ENCODE measurements at places on chromosomes 6 and 20.

GRCh38 chr20:16445482-16445881 lies 127.8 kb downstream of the KIF16B start:
- no peak for DNase-seq

DNA sequence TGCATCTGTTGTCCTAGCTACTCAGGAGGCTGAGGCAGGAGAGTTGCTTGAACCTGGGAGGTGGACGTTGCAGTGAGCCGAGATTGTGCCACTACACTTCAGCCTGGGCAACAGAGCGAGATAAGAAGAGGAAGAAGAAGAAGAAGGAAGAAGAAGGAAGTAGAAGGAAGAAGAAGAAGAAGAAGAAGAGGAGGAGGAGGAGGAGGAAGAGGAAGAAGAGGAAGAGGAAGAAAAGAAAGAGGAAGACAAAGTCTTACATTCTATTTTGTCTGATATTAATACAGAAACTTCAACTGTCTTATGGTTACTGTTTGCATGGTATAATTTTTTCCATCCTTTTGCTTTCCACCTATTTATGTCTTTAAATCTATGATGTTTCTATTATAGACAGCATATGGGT lies 7.2 kb upstream of the NELFCD start:
- DNase-seq: no peak

GRCh38 chr20:23105193-23105592 lies 19.1 kb upstream of the CD93 start:
- no peak for DNase-seq

GRCh38 chr6:69631552-69632346 lies 165.1 kb downstream of the LMBRD1 start:
- DNase-seq: no peak

- DNase-seq: no peak
Observed at GRCh38 chr6:41657131-41658094, 19.1 kb downstream of the MDFI start.

GRCh38 chr20:59136027-59136426 lies 27.6 kb upstream of the ZNF831 start:
- no peak for DNase-seq

DNA sequence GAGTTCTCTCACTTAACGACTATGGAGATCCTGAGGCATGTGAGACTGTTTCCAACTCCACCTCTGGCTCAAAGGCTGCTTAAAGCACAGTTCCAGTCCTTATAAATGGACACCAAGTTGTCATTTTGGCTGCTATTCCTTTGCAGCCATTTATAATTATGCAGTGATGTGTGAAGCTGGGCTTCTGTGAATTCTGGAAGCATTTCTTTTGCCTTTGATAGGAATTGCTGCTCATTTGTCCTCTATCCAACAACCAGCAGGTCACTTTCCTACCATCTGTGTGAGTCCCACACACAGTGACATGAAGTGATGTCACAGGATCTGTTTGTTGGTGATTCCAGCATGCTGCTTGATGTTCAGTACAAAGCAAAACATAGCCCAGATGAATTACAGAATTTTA lies 28.5 kb upstream of the EFHC1 start:
- DNase-seq: no peak

GRCh38 chr6:108002365-108003221 lies 44.6 kb upstream of the SEC63 start:
- no peak for DNase-seq

GRCh38 chr20:17077030-17077429 lies 149.8 kb upstream of the PCSK2 start:
- DNase-seq: no peak

DNA sequence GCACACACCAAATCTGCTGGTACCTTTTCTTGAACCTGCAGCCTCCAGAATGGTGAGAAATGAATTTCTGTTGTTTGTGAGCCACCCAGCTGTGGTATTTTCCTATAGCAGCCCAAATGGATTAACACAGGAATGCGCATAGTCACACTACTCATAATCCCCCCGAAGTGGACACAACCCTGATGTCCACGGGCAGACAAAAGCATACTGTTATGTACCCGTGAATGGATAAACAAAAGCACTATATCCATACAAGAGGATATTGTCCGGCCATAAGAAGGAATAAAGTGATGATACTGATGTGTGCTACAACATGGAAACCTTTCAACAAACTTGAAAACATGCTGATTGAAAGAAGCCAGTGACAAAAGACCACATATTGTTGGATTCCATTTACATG lies 25.1 kb upstream of the RPP40 start:
- DNase-seq: no peak

All from NCI-H187 treated with DMSO at 0.1 percent for 48 hours (cell line).